CD4-positive, alpha-beta T cell treated with Interleukin-15 for 4 hours (primary cell): ENCODE measurements at places on chromosomes 6 and 20.

DNA sequence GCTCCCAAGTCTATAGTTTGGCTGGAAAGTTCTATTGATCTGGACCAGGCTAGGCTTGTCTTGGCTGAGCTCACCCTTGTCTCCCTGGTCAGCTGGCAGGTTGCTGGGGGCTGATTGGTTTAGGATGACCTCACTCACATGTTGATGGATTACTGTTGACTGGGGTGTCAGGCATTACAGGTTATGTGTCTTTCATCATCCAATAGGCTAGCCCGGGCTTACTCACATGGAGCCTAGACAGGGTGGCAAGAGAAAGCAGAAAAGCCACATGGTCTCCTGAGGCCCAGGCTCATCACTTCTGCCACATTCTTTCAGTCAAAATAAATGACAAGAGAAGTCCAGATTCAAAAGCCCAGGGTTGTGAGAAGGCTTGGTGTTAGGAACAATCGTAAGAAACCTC lies 103.5 kb downstream of the BFSP1 start:
- DNase-seq: no peak

DNA sequence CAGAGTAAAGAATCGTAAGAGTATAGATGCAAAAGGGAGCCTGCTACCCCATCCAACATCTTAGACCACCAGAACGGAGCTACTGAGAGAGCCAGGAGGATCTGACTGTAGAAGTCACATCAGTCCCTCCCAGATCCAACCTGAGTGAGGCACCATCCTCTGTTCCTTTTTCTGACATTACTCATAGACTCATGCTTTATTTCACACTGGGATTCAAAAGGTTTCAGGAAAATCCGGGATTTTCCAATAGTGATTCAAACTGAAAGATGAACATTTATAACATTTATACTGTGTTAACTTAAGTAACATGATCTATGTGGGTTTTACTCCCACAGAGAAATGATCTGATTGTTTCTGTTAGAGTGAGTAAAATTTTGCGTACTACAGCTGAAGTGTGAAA lies 868.6 kb upstream of the GJE1 start:
- no peak for DNase-seq

DNA sequence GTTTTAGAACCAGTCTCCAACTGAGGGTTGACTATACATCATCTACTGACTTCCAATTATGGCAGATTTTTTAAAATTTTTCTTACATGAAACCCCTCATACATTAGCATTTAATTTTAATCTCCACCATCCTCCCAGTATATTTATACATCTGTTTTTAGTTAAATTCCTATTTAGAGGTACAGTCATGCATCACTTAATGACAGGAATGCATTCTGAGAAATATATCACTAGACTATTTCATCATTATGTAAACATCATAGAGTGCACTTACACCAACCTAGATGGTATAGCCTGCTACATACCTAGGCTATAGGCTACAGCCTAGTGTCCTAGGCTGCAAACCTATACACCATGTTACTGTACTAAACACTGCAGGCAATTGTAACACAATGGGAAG lies 316.7 kb upstream of the MARCKS start:
- DNase-seq: no peak

DNA sequence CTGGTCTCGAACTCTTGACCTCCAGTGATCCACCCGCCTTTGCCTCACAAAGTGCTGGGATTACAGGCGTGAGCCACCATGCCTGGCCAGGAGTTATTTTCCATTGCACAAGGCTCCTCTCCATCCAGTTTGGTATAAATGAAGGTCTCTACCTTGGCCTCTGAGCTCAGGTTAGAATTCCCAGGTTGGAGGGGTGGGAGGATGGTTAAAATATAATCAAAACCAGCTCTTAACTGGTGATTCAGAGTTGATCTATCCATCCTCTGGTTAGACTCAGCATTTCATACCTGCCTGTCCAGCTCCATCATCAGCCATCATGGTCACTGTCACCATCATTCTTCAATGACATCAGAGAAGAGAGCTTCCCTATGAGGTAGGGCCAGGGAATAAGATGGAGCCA lies 2.6 kb upstream of the SLC22A7 start:
- no peak for DNase-seq

- no peak for DNase-seq
Observed at GRCh38 chr20:37989601-37990295, 43.5 kb downstream of the TTI1 start.

DNA sequence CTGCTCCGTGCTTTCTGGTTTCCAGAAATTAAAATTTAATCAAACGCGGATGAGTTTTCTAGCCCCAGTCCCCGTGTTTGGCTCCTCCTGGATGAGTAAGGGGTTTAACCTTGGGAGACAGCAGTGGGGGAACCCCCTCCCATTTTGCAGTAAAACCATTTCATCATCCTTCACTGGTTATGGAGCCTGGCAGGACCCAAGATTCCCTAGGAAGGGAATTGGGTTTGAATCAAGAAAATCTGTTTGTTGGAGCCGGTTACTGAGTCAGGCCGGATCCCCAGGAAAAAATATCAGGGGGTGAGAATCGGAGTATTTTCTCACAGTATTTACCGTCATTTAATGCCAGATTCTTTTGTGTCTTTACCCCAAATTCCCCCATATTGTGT lies 754 bp downstream of the YWHAB start:
- no peak for DNase-seq

- DNase-seq: no peak
Observed at GRCh38 chr20:52768694-52769093, 203.5 kb upstream of the TSHZ2 start.
